ENCODE measurements at places on chromosomes 11 and 22.

GRCh38 chr11:132719684-132720083 is 812.6 kb downstream of the OPCML start:
- no peak for DNase-seq

DNA sequence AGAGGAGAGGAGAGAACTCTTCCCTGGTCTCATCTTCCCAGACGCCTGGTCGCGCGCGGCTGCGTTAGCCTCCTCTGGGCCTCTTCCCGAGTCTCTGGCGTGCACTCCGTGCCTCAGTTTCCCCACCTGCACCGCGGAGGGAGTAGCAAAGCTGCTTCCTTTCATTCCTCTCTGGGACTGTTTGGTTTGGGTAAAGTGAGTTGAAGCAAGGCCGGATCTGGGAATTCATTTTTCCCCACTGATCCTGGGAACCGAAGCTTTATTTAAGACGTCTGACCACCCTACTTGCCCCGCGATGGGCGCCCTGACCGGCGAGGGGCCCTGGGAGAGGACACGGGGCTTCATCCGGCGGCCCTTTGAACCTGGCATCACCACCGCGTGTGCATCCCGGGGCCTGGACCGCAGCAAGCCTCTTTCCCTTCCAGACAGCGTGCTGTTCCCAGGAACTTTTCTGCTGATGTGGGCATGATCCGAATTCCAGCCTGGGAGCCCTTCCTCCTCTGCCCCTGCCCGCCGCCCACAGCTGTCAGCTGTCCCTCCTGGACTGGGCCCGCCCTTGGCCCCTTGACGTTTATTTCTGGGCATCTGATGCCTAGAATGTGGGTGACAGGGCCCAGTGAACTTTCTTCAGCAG is 758 bp downstream of the LDLRAD3 start:
- DNase-seq, result no peak

DNA sequence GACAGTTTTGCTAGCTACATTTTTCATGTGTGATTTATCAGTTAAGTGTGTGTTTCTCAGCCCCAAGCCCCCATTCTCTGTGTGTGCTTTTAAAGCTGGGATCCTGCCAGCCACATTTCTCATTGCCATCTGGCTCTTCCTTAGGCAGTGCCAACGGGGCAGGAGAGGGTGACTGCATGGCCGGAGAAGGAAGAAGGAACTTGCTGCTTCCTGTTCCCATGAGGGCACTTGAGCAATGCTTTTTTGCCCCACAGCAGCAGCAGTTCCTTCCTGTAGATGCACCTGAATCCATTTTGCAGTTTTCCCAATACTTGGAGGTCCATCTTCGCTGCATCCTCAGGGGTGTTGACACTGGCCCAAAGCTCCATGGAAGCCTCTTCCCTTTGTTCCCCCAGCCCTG is 37.5 kb downstream of the TNRC6B start:
- DNase-seq, result no peak

DNA sequence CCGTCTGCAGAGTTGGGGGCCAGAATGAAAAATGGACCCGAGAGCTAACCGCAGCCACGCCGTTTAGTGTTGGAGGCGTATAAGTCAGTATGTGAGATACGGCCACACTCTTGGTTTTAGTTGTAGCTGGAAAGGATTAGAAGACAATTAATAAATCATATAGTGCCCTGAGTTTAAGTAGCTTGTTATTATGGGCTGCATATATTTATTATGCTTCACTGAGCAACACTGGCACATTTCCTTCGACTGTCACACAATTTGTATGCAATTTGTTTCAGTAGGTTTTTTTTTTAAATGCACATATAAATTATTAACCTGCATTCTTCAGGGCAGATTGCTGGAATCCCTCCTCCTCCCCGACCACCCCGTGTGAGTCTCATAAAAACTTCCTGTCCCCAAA is 56.9 kb downstream of the PKNOX2 start:
- DNase-seq, result no peak

- DNase-seq, result no peak
These were observed 744.6 kb downstream of the FAM181B start for GRCh38 chr11:81989093-81989492.

DNA sequence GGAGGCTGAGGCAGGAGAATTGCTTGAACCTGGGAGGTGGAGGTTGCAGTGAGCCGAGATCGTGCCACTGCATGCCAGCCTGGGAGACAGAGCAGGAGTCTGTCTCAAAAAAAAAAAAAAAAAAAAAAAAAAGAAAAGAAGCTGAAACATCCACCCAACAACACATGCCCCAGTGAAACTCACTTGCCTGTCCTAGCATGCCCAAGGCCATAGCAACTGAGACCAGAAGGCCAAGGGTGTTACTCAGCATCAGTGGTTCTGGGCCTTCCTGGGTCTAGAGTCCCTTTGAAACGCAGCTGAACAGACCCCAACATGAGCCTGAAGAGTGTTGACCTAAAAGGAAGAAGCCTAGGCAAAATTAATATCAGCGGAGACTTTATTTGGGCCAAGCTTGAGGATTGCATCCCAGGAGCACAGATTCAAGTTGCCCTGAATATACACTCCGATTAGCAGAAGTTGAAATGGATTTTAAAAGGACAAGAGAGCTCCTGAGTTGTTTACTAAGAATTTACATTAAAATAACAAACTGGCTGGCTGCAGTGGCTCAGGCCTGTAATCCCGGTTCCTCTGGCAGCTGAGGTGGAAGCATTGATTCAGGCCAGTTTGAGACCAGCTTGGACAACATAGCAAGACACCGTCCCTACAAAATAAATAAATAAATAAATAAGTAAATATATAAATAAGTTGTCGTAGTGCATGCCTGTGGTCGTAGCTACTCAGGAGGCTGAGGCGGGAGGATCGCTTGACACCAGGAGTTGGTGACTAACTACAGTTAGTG is 7.0 kb downstream of the PRDX5 start:
- DNase-seq, result no peak

- no peak for DNase-seq
These were observed 121.6 kb downstream of the DDX10 start for GRCh38 chr11:108786281-108786990.
